ENCODE measurements at places on chromosomes 1 and 21. TPM values are rescaled to one million over a fixed set of nuclear protein-coding genes. Genes with fewer than 3 reads are reported as not detected.

- H3K27me3 ChIP-seq, result no peaks in the 10 kb centered on the region
- H3K36me3 ChIP-seq, result no peaks in the 10 kb centered on the region
- peak; percentile 6 for DNase-seq
- H3K27ac ChIP-seq, result peak overlapping the region; percentile 75
- H3K4me3 ChIP-seq, result no peak overlapping the region
These were observed 38.9 kb upstream of the MAP10 start for GRCh38 chr1:232766241-232766890.

- no peak overlapping the region for H3K27ac ChIP-seq
- H3K4me3 ChIP-seq, result no peak overlapping the region
- no peak for DNase-seq
- H3K36me3 ChIP-seq, result no peaks in the 10 kb centered on the region
- no peaks in the 10 kb centered on the region for H3K27me3 ChIP-seq
These were observed 25.8 kb upstream of the IL6R start for GRCh38 chr1:154379301-154379700.

DNA sequence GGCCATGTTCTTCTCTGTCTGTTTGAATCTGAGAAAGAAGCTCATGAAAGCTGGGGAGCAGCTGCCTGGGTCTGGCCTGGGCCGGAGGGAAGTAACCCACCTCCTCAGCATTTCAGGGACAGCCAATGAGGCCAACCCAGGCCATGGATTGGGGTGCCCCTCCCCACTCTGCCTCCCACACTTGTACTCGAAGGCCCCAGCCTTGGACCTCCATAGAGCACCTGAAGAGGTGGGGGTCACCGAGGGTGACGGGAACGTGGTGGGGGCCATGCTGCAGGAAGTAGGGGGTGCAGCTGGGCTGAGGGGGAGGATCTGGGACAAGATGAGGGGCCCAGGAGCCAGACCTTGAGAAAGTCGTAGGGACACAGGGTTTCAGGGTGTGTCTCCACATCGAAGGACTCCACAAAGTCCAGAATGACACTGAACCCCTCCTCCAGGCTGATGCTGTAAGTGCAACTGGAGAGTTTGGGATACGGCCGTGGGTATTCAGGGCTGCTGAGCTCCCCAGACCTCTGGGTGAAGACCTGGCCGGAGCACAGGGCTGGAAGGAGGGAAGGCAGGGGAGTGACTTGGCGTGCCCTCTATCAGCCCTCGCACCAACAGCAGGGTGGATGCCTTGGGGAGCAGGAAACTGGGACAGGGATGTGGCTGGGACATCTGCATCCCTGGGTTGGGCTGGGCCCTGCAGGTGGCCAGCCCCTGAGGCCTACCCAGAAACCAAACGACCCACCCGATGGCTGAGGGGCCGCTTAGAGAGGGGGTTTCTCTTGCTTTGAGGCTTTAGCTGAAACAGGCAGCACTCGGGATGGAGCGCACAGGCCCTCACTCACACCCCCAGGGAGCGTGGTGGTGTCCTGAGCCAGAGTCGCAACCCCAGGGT is 3.8 kb downstream of the MASP2 start:
- no peaks in the 10 kb centered on the region for H3K27me3 ChIP-seq
- H3K27ac ChIP-seq, result no peak overlapping the region
- DNase-seq, result no peak
- no peaks in the 10 kb centered on the region for H3K4me1 ChIP-seq
- H3K36me3 ChIP-seq, result no peaks in the 10 kb centered on the region
- H3K4me3 ChIP-seq, result no peak overlapping the region

TAS1R1 gene
- polyA plus RNA-seq, result not detected

GRCh38 chr1:230760360-230760827 is 13.2 kb downstream of the CAPN9 start:
- no peak for DNase-seq
- H3K27ac ChIP-seq, result no peak overlapping the region
- H3K4me3 ChIP-seq, result no peak overlapping the region
- H3K36me3 ChIP-seq, result no peaks in the 10 kb centered on the region
- no peaks in the 10 kb centered on the region for H3K27me3 ChIP-seq

DNA sequence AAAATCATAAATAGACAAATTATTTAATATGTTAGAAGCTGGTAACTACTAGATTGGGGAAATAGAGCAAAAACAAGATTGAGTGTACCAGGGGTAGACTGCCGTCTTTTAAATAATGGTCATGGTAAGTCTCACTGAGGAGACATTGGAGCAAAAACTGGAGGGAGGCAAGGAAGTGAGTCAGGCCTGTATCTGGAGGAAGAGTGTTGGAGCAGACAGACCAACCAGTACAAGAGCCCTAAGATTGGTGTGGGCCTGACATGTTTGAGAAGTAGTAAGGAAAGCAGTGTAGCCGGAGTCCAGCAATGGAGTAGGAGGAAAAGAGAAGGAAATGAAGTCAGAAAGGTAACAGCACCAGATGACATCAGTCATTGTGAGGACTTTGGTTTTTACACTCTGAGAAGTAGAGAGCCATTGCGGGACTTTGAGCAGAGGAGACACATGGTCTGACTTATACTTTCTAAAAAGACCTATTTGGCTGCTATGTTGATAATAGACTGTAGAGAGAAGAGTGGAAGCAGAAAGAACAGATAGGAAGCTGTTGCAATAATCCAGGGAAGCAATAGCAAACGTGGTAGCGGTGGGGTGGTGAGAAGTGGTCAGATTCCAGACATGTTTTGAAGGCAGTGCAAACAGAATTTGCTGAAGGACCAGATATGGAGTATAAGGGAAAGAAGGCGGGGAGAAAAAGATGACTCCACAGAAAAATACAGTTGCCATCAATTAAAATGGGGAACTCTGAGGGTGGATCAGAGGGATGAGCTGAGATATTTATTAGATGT is 44.7 kb upstream of the GJA5 start:
- H3K27me3 ChIP-seq, result no peaks in the 10 kb centered on the region
- no peak for DNase-seq
- no peak overlapping the region for H3K4me3 ChIP-seq
- H3K36me3 ChIP-seq, result no peaks in the 10 kb centered on the region
- no peaks in the 10 kb centered on the region for H3K4me1 ChIP-seq

- H3K4me1 ChIP-seq, result no peaks in the 10 kb centered on the region
- no peak overlapping the region for H3K4me3 ChIP-seq
- H3K27ac ChIP-seq, result no peak overlapping the region
- no peaks in the 10 kb centered on the region for H3K27me3 ChIP-seq
- H3K36me3 ChIP-seq, result peaks cover 100% of the 10 kb centered on the region
These were observed 38.7 kb downstream of the DHX9 start for GRCh38 chr1:182877842-182878241.

LCE2C gene
- polyA plus RNA-seq, result not detected

NECTIN4 gene
- polyA plus RNA-seq, result not detected

DNA sequence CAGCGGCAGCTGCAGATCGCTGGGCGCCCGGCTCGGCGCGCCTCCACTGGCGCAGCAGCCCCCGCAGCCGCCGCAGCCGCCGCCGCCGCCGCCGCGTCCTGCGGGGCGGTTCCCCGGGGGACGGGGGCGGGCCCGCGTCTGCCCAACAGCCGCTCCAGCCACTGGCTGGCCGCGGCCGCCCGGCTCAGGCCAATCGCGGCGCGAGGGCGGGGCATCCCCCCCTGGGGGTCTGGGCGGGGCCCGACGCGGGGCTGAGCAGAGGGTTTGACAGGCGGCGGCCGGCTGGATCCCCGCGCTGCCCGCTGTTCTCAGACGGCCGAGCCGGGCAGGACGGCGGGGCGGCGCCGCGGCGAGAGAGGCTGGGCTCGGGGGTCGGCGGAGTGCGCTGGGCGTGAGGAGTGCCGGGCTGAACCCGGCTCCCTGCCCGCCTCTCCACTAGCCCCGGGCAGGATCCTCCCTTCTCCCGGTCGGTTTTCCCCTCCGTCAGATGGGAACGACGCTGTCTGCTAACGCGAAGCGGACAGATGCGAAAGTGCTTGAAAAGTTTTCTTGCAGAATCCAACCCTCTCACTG is at the start of gene GLIS1:
GLIS1 (minus strand) TSS at position 56 of the 573 bp plus-strand sequence. CDS start 1,100 bp downstream, outside the sequence.
- H3K36me3 ChIP-seq, result no peaks in the 10 kb centered on the region
- H3K27me3 ChIP-seq, result peaks cover 44% of the 10 kb centered on the region
- no peak within 1 kb of the TSS for H3K27ac ChIP-seq
- H3K4me1 ChIP-seq, result peaks cover 9% of the 10 kb centered on the region

LCE3E gene
- not detected for polyA plus RNA-seq

DNA sequence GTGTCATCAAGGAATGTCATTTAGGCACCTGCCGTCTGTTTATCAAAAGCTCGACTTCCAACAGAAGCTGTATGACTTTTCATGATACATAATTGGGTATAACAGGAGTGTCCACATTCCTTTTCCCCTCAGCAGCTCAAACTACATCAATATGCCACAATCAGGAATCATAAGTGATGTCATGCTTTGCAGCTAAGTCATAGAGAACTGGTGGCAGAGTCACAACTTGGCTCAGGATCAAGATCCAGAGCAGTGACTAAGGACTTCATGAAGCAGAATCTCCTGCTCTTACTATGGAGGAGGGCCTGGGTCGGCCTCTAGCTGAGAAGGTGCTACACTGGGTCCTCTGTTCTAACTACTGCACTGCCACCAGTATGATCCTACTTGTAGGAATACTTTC is 36.5 kb upstream of the AGBL4 start:
- H3K27me3 ChIP-seq, result no peaks in the 10 kb centered on the region
- no peaks in the 10 kb centered on the region for H3K4me1 ChIP-seq
- no peak overlapping the region for H3K27ac ChIP-seq
- DNase-seq, result no peak

- no peaks in the 10 kb centered on the region for H3K27me3 ChIP-seq
- H3K4me1 ChIP-seq, result no peaks in the 10 kb centered on the region
- H3K36me3 ChIP-seq, result no peaks in the 10 kb centered on the region
- H3K27ac ChIP-seq, result no peak overlapping the region
- H3K4me3 ChIP-seq, result no peak overlapping the region
- no peak for DNase-seq
These were observed 231.7 kb upstream of the ZRANB2 start for GRCh38 chr1:71312545-71312944.

SLC9A1 gene
- 4.6 TPM for polyA plus RNA-seq

GRCh38 chr1:116477429-116477828 is 93.4 kb downstream of the CD58 start:
- DNase-seq, result no peak
- H3K27ac ChIP-seq, result no peak overlapping the region
- no peaks in the 10 kb centered on the region for H3K36me3 ChIP-seq
- no peak overlapping the region for H3K4me3 ChIP-seq
- H3K4me1 ChIP-seq, result no peaks in the 10 kb centered on the region

LYPD8 gene
- polyA plus RNA-seq, result not detected

CLCA4 gene
- not detected for polyA plus RNA-seq

DNA sequence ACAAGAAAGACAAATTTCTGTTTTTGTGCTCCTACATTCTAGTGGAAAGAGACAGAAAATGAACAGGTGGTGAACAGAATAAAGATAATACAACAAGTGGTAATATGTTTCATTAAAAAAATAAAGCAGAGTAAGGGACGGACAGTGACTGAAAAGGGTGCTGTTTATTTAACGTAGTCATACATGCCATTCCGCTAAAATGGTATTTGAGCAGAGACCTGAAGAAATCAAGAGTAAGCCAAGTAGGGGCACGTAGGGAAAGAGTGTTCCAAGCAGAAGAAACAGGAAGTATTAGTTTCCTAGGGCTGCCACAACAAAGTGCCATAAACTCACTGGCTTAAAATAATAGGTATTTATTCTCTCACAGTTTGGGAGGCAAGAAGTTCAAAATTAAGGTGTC is 65.6 kb upstream of the KCTD3 start:
- H3K4me3 ChIP-seq, result no peak overlapping the region
- H3K36me3 ChIP-seq, result no peaks in the 10 kb centered on the region
- no peak for DNase-seq
- H3K27ac ChIP-seq, result no peak overlapping the region
- no peaks in the 10 kb centered on the region for H3K27me3 ChIP-seq

ALDH4A1 gene
- polyA plus RNA-seq, result 6.4 TPM

CCDC24 gene
- polyA plus RNA-seq, result 2.7 TPM

Measured in CD14-positive monocyte (primary cell).